ENCODE measurements at places on chromosomes 1 and 21. TPM values are rescaled to one million over a fixed set of nuclear protein-coding genes. Genes with fewer than 3 reads are reported as not detected.

Gene ERG
- 21.0 TPM for total RNA-seq

Gene ANGPTL7
- 6.6 TPM for total RNA-seq

Gene MEX3A
- 1.3 TPM for total RNA-seq

Gene CFHR5
- not detected for total RNA-seq

Gene LRRC38
- not detected for total RNA-seq

Gene SELP
- total RNA-seq = 5.4 TPM

Gene OXCT2
- total RNA-seq = 0.32 TPM

DNA sequence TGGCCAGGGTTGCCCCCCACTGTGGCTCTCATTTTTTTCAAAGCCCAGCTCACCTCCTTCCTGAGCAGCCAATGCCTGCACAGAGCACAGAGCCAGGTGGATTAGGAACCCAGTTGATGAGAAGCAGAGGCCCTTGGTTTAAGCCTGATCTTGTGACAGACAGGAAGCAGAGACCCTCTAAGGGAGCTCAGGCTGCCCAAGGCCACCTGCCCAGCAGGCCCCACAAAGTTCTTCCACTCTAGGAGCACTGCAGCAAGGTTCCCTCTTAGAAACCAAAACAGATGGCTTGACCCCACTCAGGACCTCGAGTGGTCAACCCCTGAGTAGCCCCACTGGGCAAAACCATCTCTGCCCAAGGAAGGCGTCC lies 25.5 kb upstream of the PRSS38 start:
- no peak for DNase-seq

GRCh38 chr1:56374026-56374974 lies 205.1 kb downstream of the PLPP3 start:
- no peak for DNase-seq

- DNase-seq = no peak
These were observed 779.7 kb downstream of the USP25 start for GRCh38 chr21:16509476-16509875.

DNA sequence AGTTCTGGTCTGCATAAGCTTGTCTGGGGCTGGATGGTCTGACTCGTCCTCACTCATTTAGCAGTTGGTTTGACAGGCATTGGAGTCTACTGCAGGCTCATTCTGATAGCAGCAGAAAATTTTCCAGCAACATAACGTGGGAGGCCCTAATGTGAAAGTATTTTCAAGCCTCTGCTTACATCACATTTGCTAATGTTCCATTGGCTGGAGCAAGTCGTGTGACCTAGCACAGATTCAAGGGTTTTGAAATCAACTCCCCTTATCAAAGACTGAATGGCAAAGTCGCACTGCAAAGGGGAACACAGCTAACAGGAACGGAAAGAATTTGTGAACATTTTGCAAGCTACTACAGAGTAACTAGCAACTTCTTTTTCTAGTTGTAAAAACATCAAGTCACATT lies 2.3 kb upstream of the USH2A start:
- no peak for DNase-seq

- DNase-seq = no peak
These were observed 2.4 kb upstream of the RHBG start for GRCh38 chr1:156366378-156367166.

DNA sequence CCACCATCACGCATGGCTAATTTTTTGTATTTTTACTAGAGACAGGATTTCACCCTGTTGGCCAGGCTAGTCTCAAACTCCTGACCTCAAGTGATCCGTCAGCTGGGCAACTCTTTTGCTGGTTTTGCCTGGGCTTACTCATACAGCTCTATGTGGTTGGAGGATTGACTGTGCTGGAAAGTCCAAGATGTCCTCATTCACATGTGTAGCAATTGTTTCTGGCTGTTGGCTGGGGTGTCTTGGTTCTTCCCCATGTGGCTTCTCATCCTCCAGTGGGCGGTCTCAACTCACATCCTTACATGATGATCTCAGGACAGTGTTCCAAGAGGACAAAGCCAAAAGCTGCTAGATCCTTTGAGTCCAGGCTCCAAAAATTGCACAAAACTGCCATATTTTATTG lies 53.3 kb downstream of the TEX35 start:
- DNase-seq = no peak

GRCh38 chr21:29238967-29239290 lies 59.8 kb upstream of the BACH1 start:
- no peak for DNase-seq

DNA sequence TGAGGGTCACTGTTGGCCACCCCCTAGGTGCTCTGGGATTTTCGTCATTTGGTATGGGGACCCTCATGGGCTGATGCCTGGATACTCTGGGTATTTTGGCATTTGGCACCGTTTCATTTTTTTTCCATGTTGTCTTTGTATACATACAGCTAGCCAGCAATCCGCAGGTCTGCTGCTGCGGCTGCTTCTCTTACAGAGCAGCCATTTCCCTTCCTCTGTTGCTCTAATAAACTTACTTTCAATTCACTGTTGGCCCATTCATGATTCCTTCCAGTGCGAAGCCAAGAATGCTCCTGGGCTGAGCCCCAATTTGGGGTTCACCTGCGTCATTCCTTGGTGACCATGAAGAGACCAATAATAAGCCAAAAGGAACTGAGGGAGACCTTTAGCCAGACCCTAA lies 21.5 kb downstream of the GON4L start:
- no peak for DNase-seq

DNA sequence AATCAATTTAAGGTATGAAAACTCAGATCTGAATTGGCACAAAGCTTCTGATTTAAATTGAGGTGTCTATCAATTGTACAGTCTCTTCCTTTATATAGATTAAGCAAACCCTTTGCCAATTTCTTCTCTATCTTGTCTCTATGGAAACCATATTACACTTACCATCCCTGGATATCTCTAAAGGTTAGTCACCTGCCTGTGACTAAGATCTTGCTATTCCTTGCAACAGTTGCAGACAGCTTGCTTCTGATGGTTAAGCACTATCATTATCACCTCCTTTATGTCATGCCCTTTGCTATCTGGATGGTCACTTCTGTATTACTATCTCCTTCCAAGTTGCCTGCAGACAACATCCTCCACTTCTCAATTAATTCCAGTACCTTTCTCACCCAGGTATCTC lies 998.6 kb upstream of the B3GALT2 start:
- no peak for DNase-seq

GRCh38 chr1:44354268-44354839 lies 703 bp downstream of the ERI3 start:
- no peak for DNase-seq

GRCh38 chr1:47332779-47333577 lies 612 bp upstream of the CMPK1 start:
- no peak for DNase-seq

DNA sequence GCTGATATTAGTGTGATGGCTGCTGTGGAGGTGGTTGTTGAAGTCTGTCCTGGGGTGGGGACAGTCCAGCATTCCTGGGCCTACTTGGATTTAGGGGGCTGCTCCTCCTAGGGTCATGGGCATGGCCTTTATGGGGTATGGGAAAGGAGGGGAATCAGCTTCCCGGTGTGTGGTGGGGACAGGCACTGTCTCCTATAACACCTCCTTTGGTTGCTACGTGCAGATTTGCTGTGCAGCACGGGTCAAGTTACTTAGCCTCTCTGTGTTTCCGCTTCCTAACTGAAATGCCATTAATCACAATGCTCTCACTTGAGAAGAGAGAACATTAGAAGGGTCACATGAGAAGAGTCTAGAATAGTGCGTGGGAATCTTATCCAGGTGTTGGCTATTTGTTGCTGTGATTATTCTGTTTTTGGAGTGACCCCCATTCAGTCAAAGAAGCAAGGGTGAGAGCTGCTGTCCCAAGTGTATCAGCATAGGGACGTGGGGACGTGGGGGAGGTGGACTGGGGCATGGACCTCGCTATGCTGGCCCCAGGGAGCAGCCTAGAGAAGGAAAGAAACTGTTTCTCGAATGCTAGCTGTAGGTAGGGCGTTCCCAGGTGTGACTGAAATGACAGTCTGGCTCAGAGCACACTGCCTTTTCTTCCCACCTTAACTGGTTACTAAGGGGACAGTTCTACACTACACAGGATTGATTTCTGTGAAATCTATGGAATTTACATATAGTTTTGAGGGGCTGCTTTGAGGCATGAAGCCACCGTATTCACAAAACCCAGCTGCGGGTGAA lies 19.9 kb downstream of the SOX13 start:
- DNase-seq = no peak

DNA sequence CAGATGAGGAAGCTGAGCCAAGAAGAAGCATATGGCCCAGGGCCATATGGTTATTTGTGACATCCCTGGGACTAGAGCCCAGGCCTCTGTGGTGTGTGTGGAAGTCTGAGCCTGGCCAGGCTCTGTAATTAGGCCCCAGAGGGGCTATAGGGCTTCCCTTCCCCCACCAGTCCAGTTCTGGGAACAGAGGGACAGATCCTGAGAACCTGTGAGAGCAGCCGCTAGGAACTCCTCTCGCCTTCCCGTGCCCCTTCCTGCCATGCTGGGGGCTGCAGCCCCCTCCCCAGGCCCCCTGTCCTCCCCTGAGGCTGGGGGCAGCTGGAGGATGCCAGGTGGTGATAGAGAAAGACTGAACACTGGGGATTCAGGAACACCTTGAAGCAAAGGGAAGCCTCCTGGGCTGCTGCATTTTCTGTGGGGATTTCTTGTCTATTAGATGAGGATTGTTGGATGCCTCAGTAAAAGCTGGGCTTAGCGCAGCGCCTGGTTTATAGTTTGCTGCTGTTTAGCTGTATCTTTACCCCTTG lies 33.3 kb downstream of the COQ8A start:
- no peak for DNase-seq

- DNase-seq = peak; percentile 40
These were observed 103.3 kb downstream of the RABGAP1L start for GRCh38 chr1:174262349-174263241.
